ENCODE measurements at places on chromosomes 3 and 15.

DNA sequence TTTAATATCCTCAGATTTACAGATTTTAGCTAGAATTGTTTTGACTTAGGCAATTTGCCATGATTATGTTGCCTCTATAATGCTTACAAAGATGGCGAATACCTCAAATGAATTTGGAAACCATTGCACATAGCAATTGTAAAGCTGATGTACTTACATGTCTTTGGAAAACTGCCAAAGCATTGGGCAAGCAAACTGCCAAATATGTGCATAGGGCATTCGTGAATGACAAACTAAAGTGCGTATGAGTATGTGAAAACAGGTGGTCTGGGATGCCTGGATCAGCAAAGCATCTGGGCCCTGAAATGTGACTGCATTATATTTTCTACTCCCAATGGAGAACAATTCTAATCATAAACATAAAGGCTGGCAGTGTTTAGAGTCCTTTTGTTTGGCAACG is 445.3 kb upstream of the ROBO1 start:
- DNase-seq: no peak

DNA sequence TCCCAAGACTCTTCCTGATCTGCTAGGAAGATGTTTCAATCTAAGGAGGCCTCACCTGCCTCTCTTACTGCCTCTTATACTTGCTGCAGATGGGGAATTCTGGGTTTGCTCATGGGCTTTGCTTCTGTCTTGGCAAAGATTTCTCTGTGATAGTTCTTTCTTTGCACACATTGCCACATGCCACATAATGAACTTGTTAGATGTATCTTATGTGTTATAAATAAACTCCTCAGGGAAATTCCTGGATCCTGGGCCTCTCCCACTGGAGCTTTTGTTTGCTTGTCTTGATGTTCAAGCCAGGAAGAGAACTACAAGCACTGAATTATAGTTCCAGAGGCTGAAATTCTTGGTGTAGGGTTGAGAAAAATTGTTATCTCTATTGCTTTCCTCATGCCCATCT is 12.2 kb downstream of the RTP1 start:
- no peak for DNase-seq

GRCh38 chr3:184715943-184716621 is 4.2 kb upstream of the MAGEF1 start:
- DNase-seq: no peak

GRCh38 chr3:167813169-167814123 is 77.9 kb downstream of the SERPINI1 start:
- DNase-seq: no peak

- DNase-seq: no peak
These were observed 172.0 kb upstream of the LMCD1 start for GRCh38 chr3:8329598-8329997.

DNA sequence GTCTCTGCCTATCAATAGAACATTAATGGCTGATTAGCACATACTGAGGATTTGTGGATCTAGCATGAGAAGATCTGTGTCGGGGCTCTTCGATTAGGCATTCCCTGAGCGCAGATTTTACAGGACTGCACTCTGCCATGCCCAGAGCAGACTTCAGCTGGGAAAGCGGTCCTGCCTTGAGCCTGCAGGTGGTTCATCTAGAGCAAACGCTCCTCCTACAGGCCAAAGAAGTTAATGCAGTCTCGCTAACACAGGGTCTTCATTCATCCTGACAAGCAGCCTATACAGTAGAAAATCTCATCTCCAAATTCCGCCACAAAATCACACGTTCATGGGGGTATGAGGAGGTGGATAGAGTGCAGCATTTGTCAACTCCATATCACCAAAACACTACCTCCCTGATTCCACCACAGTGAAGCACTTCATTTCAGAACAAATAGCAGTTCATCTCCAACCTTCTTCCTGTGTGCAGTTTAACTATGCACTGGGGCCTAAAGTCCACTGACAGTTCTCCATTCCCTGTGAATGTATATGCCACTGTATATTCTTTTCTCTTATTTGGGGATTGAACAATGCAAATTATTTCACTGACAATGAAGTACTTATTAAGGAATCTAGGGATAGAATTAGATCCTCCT is 405.8 kb downstream of the IGSF11 start:
- peak; percentile 85 for DNase-seq

DNA sequence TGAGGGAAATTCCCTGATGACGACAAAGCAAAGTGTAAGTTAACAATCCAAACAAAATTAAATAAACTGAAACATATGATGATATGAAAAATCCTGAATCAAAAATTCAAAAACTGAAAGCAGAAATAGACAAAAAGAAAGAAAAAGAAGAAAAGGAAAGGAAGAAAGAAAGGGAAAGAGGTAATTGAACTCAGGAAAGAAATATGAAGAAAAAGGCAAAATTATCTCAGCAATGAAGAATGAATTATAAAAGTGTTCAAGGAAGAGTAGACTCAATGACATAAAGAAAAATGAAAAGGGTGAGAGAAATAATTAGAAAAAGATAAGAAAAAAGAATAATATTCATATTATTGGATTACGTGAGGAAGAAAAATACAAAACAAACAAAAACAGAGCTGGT is 54.9 kb downstream of the HERC1 start:
- no peak for DNase-seq

- DNase-seq: no peak
These were observed 1159.6 kb upstream of the EPHA6 start for GRCh38 chr3:95654570-95655362.

GRCh38 chr3:51719410-51720025 is 12.7 kb downstream of the GRM2 start:
- DNase-seq: no peak

DNA sequence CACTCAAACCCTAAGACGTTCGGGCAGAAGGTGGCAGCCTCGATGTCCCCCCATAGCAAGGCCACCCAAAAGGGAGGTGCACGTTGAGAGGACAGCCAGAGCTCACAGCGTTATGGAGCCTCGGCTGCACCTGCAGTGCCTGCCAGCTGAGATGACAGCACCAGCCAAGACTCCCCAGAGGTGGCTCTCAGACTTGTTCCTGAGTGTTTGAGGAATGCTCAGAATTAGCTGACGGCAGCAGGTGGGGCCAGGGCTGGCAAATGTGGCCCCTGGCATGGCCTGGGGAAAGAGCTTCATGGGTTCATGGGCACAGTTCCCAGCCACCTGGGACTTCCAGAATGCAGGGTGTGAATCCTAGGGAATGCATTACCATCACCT is 177.8 kb downstream of the KLF13 start:
- DNase-seq: no peak

- DNase-seq: no peak
These were observed 16.8 kb upstream of the SLC6A1 start for GRCh38 chr3:10975695-10976234.

DNA sequence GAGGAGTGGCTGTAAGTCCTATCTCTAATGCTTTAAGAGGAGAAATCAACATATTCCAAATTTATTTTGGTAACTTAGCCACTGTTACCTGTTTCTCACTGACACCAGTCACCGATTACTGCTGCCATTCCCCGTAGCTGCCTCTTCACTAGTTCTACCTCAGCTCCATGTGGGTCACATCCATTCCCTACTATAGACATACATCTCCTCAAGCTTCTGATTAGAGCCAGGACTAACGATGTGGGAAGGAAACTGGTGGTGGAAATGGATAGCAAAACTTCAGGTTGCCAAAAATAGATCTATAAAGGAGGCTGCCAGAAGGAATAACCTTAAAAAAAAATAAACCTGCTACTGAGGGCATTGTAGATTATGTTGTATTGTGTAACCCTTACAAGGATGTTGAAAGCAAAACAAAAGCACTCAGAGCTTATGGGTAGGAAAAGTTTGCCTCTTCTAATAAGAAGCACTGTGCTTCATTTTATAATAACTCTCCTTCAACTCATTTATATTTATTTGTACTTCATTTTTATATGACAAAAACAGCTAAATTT is 56.0 kb downstream of the KAT2B start:
- DNase-seq: no peak

- no peak for DNase-seq
These were observed 74.0 kb downstream of the CHRNA7 start for GRCh38 chr15:32104061-32104995.

DNA sequence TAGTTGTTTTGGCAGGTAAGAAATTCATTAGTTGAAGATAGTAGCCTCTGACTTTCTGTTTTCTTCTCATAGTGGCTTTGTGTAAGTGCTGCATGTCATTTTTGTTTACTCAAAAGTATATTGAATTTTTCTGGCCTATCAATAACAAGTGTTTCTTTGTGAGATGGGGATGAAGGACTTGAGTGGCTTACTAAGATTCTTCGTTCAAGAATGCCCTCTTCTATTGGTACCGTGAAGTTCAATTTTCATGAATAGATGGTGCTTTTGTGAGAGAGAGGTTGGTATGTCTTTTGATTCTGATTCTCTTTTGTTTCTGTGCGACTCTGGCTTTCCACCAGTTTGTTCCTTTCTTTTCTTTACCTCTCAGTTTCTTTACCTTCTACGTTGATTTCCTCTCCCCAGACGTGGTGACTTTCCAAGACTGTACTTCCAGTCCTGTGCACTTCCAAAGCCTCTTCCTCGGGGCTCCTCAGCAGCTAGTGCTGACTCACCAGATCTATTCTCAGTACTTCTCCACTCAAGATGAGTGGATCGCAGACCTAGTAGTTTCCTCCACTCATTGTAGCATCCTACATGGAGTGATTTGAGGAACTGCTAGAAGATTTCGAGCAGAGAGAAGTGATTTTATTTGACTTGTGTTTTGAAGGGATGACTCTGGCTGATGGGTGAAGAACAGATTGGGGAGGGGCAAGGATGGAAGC is 82.0 kb upstream of the EPHB3 start:
- DNase-seq: no peak

DNA sequence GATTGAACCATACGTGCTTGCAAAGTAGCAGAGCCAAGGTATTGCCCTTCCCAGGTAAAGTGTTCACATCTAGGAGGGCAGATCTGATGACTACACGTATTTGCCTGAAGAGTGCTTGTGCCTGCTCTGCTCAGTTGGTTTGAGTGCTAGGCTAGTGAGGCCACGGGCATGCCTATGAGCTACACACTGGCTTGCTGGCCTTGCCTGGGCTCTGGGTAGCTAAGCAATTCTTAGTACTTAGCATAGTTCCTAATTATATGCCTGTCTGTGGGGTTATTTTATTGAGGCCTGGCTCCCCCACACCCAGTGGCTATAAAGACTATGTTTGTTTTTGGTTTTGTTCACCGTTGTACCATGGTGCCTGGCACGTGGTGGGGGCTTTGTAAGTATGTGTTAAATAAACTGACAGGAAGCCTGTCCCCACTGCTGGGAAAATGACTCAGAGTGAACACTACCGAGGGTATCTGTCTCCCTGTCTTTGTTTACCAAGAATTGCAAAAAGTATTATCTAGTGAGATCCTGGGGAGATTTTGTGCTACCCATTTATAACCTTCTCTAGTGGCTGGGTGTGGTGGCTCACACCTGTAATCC is 72.1 kb upstream of the ETV5 start:
- DNase-seq: no peak

DNA sequence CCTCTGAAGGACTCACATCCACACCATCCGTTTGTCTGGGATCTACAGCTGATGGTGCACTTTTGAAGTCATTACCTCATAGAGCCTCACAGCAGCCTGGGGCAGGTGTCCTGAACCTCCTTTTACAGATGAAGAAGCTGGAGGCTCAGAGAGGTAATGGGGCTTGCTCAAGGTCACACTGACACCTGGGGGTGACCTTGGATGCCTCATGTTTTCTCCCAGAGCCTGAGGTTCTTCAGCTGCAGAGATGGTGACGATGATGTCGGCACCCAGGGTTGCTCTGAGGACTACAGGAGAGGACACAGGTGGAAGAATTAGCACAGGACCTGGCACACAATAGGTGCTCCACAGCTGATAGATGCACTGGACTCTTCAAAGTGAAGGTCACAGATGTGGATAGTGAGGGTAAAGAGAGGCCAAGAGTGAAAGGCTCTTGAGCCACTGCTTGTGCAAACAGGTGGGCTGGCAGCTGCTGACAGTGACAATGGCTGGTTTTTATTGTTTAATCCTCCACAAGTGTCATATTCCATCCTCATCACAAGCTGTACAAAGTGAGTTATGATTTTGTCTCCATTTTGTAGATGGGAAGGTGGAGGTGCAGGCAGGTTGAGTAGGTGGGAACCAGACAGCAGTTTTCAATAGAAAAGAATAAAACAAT is 17.4 kb upstream of the ATP2B2 start:
- no peak for DNase-seq

DNA sequence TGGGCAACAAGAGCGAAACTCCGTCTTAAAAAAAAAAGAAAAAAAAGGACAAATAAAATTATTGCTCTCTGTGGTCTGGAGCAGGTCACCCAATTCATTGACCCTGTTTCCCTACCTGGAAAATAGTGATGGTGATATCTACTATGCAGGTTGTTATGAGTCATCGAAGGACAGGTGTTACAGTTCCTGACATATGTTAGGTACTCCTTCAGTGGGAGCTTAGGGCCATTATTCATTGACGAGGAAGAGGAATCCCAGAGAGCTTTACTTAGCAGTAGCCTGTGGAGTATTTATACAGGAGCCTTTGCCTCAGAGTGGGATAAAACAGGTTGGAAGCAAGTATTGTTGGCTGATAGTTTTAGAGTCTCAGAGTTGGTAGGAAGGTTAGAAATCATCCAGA is 74.5 kb downstream of the SLC7A14 start:
- no peak for DNase-seq

DNA sequence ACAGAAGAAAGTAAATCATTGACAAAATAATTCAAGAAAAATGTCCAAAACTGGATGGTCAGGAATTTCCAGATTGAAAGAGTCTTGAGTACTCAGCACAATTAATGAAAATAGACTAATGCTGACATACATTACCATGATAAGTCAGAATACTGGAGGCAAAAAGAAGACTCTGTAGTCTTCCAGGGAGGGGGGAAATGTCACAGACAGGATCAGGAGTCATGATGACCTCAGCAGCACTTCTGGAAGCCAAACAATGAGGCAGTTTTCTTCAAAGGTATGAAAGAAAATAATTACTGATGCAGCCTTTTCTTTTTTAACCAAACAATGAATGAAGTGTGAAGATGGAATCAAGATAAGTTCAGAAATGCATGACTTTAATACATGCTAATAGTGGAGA is 30.1 kb upstream of the SLC22A13 start:
- DNase-seq: no peak

DNA sequence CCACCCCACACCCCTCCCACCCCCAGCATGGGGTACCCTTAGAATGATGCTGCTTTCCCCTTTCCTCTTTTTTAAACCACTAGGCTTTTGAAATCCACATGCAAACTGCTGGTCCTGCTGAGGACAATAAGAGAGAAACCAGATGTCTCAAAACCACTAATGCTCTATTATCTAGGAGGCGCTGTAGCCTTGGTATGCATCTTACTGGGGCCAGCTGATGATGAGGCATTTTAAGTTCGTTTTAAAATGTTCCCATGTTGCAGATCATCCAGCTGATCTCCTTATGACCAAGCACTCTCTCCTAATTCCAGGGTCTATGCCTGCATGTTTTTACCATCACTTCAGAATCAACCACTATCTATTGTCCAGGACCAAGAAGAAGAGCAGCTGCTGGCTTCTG is 1.3 kb downstream of the NME9 start:
- no peak for DNase-seq

- DNase-seq: no peak
These were observed 9.2 kb upstream of the PGPEP1L start for GRCh38 chr15:99016680-99017321.

GRCh38 chr15:99343208-99343607 is 91.9 kb downstream of the LRRC28 start:
- no peak for DNase-seq

Data from NCI-H446 (cell line).